ENCODE measurements at places on chromosomes 11 and 22.

GRCh38 chr22:33513388-33514338 lies 406.6 kb downstream of the LARGE1 start:
- DNase-seq: no peak

GRCh38 chr11:116913000-116913399 lies 75.6 kb upstream of the APOA1 start:
- DNase-seq: no peak

DNA sequence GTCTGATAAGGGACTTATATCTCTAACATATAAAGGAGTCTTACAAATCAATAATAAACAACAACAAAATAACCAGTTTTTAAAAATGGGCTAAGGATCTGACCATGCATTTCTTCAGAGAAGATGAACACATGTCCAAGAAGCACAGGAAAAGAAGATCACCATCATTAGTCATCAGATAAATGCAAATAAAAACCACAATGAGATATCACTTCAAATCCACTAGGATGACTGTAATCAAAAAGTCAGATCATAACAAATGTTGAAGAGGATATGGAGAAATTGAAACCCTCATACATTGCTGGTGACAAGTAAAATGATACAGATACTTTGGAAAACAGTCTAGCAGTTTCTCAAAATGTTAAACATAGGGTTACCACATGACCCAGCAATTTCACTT lies 61.2 kb upstream of the MYOD1 start:
- no peak for DNase-seq

DNA sequence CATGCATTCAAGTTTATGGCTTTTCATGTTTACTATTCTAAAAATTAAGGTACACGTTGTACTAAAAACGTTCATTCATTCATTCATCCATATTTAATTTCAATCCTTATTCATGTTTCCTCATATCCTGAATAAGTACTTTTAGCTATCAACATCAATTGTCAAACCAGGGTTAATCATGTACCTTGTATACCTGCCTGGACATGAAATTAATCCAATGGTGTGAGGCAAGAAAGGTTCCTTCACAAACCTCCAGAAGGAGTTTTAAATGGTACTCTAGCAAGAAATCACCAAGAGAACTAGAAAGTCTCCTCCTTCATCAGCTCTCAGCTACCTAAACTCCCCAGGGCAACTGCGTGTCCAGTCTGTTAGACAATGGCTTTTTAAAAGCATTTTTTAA lies 33.4 kb downstream of the TMEM123 start:
- DNase-seq: no peak

GRCh38 chr11:69204941-69205742 lies 49.4 kb downstream of the SMIM38 start:
- no peak for DNase-seq

GRCh38 chr11:35109827-35110226 lies 29.1 kb upstream of the CD44 start:
- DNase-seq: no peak

GRCh38 chr22:27461470-27461869 lies 340.1 kb downstream of the MN1 start:
- DNase-seq: no peak

GRCh38 chr22:19407649-19408606 lies 23.6 kb downstream of the HIRA start:
- no peak for DNase-seq

DNA sequence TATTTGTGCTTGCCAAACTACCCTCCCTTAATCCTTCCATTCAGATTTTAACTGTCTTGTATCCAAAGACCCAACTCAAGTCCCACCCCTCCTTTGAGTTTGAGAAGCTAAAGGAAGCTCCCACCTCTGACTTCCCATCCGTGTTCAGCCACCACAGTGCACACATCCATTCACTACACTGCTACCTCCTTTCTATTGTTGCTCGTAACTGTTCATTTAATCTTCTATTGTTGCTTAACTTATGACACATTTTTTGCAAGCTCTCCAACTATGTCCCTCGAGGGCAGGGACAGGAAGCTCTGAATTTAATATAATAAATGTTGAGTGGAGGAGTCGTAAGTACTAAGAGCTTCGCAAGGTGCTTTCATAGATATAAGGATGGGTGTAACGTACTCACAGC lies 10.4 kb downstream of the LARGE1 start:
- DNase-seq: no peak

DNA sequence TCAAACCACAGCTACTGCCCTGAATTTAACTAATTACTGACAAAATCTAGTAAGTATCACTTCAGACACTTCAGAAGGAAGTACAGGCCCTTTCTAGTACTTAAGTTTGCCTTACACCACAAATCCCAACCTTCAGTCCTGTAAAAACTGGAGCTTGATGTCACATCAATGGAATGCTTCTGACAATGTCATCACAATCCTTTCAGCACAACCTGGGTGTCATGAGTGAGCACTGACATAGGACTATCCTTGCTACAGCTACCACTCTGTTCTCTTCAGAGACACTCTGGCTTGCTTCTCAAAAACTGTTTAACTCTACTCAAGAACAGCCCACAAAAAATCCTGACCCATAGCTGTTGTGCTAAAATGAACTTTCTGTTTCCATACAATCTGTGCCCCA lies 108.2 kb downstream of the RRM1 start:
- no peak for DNase-seq

DNA sequence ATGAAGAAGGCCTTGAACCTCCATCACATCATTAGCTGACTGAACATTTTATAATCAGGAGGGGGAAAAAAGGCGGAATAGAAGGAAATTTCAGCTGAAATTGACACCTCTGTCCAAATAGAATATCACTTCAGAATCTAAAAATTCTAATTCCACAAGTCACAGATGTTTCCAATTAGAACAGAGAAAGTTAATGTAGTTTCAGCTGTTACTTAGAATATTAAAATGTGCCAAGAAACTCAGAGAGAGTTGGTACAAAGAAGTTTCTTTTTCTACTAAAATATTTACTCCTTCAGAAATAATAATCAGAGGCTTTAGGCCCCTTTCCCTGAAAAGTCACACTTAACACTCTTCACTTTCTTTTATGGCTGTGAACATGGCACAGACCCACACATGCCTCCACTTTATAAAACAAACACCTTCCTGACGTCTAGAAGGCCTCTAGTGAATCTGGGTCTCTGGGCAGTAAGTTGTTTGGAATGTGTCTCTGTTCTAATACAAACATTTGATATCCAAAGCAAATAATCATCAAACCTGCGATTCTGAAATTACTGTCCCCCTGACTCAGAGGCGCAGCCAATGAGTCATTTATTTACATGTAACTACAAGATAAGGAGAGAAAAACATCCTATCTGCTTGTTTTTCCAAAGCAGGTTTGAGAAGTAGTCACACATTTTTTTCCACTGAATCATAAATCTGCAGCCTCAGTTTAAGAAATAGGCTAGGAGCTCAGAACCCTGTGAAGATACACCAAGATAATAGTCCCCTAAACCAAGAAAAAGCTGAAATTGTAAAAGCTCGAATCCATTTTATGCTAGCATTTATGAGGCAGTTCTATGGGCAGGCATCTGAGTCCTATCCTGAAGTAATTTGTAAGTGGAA lies 148.4 kb downstream of the ME3 start:
- DNase-seq: no peak

GRCh38 chr11:27296497-27296896 lies 66.5 kb downstream of the CCDC34 start:
- no peak for DNase-seq

GRCh38 chr22:38866399-38867123 lies 5.5 kb downstream of the CBX6 start:
- peak; percentile 41 for DNase-seq

- DNase-seq: no peak
Measured at GRCh38 chr22:17268501-17269223, 49.4 kb upstream of the ADA2 start.

- DNase-seq: no peak
Measured at GRCh38 chr11:33868647-33869461, 23.0 kb downstream of the LMO2 start.

DNA sequence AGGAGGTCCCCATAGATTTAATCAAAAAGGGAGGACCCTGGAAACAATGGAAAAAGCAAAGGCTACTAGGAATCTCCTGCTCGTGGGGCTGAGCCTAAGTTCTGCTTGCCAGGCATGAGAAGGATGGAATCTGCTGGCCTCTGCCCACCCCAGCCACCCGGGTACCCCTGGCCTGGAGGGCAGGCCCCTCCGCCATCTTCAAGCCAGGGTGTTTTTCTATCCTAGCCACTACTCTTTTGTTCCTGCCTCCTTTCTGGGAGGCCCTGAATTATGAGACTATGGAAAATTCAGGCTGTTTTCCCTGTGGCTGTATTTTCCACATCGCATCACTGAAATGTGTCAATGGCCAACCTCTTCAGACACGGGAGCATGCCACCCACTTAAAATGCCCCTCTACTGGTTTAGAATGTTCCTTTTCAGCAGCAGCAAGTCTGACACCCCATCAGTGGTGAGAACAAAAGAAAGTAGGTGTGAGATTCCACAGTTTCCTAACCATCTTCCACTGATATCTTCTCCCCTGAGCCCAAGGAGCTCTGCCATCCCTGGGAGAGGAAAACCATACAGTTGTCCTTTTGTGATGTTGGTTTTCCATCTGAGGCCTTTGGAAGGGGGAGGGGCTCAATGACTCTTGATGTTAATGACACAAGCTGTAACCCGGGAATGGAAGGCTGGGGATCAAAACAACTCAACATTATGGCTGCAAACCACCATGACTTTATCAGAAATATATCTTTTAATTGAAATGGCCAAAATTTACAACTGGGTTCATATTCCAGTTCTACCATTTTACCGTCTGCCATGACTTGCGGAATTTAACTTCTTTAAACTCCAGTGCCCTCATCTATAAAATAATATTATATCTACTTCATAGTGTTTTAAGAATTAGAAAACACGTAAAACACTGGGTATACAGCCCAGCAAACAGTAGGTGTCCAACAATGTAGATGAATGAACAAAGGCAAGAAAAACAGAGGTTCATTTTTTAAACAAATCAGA lies 22.2 kb downstream of the DKK3 start:
- DNase-seq: no peak

DNA sequence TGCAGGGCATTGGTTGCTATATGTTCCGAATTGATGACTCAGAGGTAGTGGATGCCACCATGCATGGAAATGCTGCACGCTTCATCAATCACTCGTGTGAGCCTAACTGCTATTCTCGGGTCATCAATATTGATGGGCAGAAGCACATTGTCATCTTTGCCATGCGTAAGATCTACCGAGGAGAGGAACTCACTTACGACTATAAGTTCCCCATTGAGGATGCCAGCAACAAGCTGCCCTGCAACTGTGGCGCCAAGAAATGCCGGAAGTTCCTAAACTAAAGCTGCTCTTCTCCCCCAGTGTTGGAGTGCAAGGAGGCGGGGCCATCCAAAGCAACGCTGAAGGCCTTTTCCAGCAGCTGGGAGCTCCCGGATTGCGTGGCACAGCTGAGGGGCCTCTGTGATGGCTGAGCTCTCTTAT lies 5.4 kb upstream of the TTC36 start:
- DNase-seq: no peak

- peak; percentile 58 for DNase-seq
Measured at GRCh38 chr11:11534981-11535380, 86.8 kb downstream of the GALNT18 start.

DNA sequence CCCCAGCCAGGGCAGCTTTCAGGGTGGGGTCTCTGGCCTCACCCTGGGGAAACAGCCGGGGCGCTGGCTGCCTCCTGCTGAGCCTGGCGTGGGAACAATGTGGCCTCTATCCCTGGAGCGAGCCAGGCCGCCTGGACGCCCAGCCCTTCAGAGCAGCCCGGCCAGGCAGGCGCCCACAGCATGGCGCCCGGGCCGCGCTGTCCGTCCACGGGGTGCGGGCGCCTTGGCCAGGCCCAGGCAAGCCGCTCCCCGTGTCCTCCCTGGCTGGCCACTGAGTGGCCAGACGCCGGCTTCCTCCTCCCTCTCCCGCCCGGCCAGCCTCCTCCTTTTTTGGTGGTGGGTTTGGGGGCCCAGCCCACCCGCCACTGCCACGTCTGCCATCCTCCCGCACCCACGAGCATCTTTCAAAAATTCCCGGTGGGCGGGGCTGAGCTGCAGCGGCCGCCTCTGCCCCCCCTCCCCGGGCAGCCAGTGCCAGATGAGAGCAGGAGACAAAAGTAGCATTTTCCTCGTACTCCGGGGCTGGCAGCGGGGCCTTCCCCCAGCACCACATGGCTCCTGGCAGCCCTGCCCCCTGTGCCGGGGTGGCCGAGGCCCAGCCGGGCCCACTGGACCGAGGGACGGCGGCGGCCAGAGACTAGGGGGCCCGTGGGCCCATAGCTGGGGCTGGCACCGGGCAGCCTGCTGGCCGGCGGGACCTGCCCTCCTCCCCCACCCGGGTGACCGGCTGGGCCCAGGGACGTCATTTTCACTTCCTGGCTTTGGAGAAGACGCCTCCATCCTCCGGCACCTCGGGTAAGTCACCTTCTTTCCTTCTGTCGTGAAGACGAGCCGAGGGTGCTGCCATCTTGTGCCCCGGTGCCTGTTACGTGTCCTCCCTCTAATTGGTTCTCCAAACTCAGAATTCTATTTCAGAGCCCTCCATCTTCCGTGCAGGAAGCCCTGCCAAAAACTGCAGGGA lies 70.2 kb upstream of the PPARA start:
- peak; percentile 83 for DNase-seq

DNA sequence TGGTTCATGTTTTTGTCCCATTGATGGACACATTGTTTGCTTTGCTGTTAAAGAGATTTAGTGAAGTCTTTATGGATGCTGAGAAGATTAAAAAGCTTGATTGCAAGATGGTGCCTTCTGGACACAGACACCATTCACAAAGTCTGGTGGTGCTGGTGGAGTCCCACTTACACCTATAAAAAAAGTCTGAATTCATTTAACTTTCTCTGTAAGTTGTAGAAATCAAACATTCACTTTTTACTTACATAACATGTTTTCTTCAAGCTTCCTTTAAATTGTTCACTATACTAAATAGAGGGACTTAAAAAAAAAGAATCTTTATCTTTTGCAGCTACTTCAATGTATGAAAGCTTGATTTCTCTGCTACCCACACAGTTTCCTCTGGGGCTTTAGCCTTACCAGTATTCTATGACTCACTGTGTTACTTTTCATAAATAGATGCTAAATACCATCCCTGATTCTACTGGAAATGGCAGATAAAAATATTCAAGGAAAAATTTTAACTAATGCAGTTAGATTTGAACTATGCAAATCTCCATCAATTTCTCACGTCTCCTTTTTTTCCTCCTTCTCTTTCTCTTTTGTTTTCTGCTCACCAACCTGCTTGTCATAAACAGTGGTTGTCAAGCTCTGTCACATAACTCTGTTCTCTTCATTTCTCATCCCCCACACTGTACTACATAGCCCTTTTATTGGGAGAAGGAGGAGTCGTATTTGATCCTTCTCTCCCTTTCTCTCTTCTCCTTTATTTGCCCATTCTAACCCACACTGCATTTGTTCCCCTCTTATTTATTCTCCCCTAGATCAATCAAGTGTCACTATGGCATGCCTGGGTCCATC lies 89.7 kb downstream of the FAM76B start:
- DNase-seq: no peak

DNA sequence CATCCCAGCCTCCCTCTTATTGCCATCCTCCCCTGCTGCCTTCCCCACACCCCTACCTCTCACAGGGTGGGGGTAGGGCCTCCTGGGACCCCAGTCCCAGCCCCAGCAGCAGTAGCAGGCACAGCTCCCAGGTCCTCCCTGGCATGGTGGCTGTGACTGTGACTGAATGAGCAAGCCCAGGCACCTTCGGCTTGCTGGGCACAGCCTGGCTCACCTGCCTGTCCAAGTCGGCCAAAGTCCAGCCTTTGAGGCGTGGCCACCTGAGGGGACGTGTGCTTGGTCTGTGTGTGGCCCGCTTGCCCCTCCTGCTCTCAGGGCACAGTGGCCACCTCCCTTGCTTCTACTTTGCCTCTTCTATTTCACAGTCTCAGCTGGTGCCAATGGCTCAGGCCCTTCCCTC lies at the start of gene TREH:
TSS of gene TREH (minus strand) at position 168 of the 400 bp plus-strand sequence. CDS start at position 145, 23 bp downstream.
- DNase-seq: no peak

- DNase-seq: peak; percentile 34
Measured at GRCh38 chr11:126345759-126346585, 9.5 kb upstream of the ST3GAL4 start.

All from left hindlimb (tissue), 1 donor.